NCI-H146 (cell line): ENCODE measurements at places on chromosomes 1 and 21.
A peak's percentile ranks its signal among the peaks of the same experiment; 100 is the strongest.

GRCh38 chr1:57026624-57027354, 61.0 kb upstream of the C8B start:
- no peak for DNase-seq

DNA sequence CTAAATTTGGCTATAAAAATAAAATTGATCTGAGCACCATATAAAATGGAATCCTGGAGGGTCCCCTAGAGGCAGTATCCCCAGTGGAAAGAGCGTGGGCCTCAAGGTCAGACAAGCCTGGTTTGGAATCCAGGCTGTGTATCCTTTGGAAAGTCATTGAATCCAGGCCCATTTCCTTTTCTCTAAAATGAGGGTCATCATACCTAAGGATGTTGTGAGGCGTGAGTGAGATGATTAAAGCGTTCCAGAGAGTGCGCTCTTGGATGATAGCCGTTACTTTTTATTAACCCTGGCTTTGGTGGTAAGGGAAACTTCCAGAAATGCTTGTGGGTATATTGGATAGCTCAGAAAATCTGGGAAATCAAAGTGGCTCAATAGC, 683 bp upstream of the ZNF436 start:
- DNase-seq: no peak

- DNase-seq: peak; percentile 56
Measured at GRCh38 chr1:73662526-73662925, 535.5 kb downstream of the LRRIQ3 start.

- no peak for DNase-seq
Measured at GRCh38 chr21:37407719-37408420, 41.3 kb downstream of the DYRK1A start.

DNA sequence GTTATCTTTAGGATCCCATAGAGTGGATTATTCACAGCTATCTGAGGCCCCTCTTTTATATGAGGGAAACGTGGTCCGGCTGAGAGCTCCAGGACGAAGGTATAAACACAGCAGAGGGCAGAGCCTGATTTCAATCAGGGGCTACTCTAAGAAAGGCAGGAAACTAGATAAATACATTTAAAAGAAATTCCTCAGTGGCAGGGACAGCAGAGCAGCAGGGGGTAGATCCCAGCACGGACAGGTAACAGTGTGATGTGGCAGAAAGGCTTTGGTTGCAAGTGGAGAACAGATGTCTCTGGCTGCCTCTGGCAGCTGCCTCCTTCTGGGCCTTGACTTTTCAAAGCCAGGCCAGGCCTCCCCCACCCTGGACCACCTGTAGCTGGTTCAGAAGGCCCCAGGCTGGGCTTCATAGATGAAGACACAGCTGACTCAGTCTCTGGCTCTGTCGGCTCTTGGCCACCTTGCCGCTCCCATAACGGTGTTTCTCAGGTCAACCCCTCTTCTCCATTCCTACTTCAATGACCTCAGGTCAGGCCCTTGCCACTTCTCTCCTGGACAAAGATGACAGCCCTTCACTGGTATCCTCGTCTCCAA, 43.8 kb downstream of the FAM78B start:
- DNase-seq: no peak

DNA sequence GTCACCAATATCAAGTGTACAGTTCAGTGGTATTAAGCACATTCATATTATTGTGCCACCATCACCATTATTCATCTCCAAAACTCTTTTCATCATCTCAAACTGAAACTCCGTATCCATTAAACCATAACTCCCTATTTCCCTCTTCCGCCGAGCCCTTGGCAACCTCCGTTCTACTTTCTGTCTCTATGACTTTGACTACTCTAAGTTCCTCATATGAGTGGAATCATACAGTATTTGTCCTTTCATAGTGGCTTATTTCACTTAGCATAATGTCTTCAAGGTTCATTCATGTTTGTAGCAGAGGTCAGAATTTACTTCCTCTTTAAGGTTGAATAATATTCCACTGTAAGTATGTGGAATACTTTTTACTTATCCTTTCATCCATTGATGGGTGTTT, 21.7 kb downstream of the SELP start:
- DNase-seq: no peak
